ENCODE measurements at places on chromosomes 5 and 9.

GRCh38 chr9:6884990-6885389 lies 127.2 kb downstream of the KDM4C start:
- DNase-seq: no peak

GRCh38 chr9:117344892-117345660 lies 69.8 kb downstream of the ASTN2 start:
- DNase-seq: no peak

DNA sequence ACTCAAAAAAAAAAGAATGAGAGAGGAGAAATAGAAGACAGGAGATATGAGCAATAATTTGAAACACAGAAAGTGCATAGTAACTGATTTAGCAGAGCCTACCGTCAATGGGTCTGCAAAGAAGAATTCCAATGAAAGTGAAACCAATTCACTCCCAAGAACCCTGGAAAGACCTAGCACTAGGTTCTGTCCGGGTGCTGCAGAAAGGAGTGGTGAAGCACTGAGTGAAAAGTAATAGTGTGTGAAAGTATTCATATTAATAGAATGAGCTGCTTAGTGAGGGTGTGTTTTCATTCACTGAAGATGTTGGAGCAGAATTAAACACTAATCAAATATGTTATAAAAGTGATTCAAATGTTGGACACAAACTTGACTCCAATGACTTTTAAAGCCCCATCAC lies 51.3 kb upstream of the SLC30A5 start:
- no peak for DNase-seq

- no peak for DNase-seq
Observed at GRCh38 chr5:90983711-90984124, 399.4 kb downstream of the ARRDC3 start.

DNA sequence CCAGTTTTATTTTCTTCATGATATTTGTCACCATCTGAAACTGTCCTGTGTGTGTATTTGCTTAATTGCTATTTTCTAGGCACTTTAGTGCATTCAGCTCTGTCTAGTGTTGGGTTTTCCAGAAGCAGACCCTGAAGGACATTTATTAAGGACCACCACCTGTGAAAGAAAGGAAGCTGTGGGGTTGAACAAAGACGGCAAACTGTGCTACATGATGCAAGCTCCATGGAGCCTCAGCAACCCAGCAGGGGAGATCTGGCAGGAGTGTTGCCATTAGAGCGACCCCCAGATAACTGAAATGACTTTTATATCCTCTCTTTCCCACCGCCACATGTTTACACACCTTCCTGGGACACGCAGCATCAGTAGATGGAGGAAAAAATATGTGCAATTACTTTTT lies 125.5 kb downstream of the GABRB2 start:
- DNase-seq: no peak

- no peak for DNase-seq
Observed at GRCh38 chr9:4615251-4615650, 46.8 kb upstream of the PLPP6 start.

GRCh38 chr5:132825033-132825833 lies 5.2 kb downstream of the SHROOM1 start:
- DNase-seq: no peak

DNA sequence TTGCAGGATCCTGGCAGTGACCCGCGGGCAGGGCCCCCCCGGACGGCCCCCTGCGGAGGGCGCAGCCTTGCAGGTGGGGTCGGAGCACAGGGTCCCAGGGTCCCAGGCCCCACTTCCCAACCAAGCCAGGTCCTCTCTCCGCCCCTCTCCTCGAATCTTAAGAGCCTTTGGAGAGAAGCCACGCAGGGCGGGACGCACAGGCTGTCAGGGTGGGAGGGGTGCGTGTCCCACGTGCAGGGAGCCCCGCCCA lies 18.4 kb upstream of the EGFL7 start:
- DNase-seq: peak; percentile 89

DNA sequence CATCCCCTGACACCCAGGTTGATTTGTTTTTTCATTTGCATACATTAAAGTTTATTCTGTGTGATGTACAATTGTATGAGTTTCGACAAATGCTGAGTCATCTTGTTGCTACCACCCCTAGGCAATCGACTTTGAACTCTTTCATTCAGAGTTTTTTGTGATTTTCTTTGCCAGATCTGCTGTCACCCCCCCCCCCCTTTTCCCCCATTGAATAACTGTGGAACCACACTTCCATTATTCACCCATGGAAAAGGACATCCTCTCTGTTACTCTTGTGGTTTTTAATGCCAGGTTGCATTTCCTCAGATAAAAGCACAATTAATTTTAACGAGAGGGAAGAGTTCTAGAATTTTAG lies 13.7 kb upstream of the FAM120AOS start:
- no peak for DNase-seq

GRCh38 chr5:127802477-127802865 lies 99.3 kb downstream of the CCDC192 start:
- no peak for DNase-seq

DNA sequence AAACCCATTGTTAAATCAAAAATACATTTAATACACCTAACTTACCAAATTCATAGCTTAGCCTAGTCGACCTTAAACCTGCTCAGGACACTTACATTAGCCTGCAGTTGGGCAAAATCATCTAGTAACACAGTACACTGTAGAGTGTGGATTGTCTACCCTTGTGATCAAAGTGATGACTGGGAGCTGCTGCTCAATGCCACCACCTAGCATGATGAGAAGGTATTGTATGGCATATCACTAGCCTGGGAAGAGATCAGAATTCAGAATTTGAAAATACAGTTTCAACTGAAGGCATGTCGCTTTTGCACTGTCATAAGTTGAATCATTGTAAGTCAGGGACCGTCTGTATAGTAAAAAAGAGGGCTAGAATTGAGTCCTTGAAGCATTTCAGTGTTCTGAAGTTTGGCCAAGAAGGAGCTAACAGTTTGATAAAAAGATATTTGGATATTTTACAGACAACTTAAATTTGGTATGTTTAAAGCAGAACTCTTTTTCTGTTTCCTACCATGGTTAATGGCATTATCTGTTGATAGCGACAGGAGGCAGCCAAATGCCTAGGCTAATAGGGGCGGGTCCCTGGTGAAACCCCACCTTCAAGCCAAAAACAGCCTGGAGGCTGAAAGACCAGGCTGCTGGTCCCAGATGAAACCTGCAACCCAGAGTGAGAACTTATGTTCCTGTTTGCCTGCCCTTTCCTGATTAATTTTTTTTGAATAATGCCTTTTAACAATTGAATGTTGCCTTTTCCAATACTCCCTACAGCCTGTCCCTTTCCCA lies 23.0 kb downstream of the SMIM15 start:
- no peak for DNase-seq

GRCh38 chr5:64771736-64772135 lies 3.0 kb downstream of the CWC27 start:
- no peak for DNase-seq

DNA sequence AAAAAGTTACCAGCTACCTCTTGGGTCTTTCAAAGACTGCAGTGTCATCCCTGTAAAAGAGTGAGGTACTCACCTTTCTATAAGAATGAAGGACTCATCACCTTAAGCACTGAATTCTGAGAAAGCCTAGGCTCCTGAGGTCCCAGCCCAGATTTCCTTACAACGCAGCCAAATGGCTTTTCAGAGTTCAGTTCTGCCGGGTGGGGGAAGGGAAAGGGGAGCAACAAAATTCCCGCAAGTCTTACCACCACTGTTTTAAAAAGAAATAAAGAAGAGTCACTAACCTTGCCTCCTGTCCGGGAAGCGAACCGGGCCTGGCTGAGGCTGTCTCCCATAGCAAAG lies 373 bp downstream of the ADAMTS12 start:
- DNase-seq: no peak

DNA sequence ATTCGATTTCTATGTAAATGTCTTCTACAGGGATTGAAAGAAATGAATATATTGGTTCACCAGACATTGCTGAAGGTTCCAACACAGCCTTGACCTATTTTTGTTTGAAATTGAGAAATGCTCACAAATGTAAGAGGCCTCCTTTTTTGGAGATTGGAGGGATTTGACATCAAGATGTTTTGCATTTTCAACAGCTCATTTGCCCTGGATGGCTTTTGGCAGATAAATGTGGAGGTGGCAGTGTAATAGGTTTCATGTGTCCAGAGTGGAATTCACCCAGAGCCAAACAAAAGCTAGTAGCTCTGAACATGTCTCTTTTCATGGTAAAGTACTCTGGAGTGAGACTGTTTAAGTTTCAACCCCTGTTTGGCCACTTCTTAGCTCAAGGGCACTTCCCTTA lies 77.3 kb downstream of the PALM2AKAP2 start:
- no peak for DNase-seq

DNA sequence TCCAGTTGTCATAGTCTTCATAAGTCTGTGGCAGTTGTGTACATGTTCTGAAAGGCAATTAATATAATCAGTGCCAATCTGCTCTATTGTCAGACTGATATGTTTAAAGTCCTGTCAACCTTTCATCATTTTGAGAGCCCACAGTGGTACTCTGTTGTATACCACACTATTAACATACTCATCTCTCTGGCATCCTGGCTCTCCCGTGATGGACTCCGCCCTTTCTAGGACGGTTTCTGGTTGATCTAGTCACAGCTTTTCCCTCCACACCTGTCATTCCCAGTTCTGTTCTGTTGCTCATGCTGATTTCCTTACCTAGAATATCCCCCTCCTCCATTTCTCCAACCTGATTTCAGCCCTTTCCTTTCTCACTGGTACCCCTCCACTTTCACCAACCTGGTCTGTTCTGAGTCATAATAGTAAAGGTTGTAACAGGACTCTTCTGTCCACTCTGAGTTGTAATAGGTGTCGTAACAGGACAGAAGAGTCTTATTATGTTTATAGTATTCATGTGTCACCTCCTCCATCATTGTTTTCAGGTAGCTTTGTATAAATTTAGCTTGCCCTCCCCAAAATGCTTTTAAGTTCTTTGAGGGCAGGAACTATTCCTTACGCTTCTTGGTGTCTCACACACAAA lies 4.1 kb downstream of the PTCD2 start:
- DNase-seq: no peak

GRCh38 chr9:24090566-24090965 lies 264.5 kb upstream of the ELAVL2 start:
- DNase-seq: no peak

DNA sequence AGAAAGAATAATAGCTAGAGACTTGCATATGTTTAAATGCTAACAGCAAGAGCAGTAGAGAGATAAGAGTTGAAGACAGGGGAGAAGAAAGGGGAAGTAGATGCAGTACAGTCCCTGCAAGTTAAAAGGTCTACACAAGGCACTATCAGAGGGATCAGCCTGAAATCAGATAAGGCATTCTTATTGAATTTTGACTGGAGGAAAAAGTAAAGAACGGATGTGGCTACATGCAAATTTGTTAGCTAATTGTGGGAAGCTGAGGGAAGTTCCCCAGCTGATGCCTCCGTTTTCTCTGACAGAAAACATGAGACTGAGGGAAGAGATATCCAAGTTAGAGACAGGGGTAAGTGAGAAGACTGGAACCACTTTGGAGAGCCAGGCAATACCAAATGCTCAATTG lies 12.9 kb upstream of the RHOBTB3 start:
- DNase-seq: no peak

GRCh38 chr9:134136996-134137299 lies 1.1 kb downstream of the WDR5 start:
- DNase-seq: no peak

DNA sequence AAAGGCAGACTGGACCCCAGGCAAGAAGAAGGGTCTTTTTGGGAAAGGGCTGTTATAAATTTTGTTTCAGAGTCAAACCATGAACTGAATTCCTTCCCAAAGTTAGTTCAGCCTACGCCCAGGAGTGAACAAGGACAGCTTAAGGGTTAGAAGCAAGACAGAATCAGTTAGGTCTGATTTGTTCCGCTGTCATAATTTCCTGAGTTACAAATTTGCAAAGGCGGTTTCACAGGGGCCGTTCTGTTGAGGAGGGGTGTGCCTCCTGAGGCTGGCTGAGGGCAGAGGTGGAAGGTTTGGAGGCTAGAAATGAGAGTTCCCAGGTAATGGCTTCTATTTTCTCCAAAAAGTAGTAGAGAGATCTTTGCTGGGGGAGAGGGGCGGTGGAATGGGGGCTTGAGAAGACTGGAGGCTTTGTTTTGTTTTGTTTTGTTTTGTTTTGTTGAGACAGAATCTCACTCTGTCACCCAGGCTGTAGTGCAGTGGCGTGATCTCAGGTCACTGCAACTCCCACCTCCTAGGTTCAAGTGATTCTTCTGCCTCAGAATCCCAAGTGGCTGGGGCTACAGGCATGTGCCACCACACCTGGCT lies 4.1 kb upstream of the CERCAM start:
- DNase-seq: no peak

GRCh38 chr5:69305512-69305911 lies 27.1 kb downstream of the CCDC125 start:
- no peak for DNase-seq

- no peak for DNase-seq
Observed at GRCh38 chr5:160291467-160291866, 20.9 kb downstream of the CCNJL start.

DNA sequence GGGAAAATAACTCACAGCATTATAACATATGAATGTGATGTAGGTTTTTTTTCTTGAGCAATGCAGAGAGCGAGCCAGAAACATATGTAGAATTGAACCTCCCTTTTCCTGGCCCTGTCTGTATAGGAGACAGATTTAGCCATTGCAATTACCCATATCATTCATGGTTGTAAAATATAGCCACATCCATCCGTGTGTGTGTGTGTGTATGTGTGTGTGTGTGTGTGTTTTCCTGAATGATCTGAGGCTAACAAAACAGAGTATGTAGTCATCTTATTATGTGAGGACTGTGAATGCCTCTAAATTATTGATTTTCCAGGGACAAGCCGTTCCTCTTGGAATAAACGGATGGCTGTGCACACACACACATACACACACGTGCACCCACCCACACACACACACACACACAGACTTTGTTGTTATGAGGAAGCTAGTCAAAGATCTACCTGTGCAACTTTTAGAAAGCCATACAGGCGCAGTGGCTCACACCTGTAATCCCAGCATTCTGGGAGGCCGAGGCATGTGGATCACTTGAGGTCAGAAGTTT lies 11.7 kb upstream of the DENND1A start:
- DNase-seq: no peak

DNA sequence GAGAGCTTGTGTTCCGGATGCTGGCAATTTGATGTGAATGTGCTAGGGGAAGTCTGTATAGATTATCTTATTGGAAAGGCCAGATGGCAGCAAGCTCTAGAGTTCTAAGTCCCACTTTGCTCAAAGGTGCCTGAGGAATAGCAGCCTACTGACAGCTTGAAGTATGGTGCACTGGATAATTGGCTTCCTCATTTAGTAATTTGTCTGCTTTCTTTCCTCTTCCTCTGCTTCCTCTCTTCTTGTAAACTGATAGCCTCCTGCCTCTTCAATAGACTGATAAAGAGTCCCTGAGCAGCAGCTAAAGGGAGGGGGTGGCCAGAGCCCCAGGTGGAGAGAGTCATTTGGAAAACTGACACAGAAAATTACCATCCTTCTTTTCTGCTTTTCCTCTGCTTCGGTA lies 177.3 kb downstream of the FGF1 start:
- no peak for DNase-seq

- DNase-seq: no peak
Observed at GRCh38 chr5:54471398-54471797, 15.9 kb downstream of the HSPB3 start.
